ENCODE measurements at places on chromosomes 3 and 15.

DNA sequence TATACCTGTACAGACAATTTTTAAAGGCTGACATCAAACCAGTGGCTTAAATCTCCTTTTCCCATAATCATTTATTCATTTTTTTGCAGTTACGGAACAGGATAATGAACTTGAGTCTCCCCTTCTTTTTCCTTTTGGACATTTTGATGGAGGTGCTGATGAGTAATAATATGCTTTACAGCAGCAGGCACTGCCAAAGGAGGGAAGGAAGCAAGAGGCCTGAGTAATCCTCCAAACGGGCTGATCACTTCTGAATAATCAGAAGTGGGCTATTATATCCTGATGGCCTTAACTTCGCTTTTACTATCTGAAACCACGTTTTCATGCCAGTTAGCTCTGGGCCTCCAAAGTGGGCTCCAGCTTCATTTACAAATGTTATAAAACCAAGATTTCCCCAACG is 527.2 kb downstream of the FOXP1 start:
- no peak for DNase-seq

- DNase-seq, result no peak
These were observed 106.5 kb downstream of the THRB start for GRCh38 chr3:24388159-24388558.

GRCh38 chr3:113602256-113602655 is 69.9 kb downstream of the SIDT1 start:
- no peak for DNase-seq

DNA sequence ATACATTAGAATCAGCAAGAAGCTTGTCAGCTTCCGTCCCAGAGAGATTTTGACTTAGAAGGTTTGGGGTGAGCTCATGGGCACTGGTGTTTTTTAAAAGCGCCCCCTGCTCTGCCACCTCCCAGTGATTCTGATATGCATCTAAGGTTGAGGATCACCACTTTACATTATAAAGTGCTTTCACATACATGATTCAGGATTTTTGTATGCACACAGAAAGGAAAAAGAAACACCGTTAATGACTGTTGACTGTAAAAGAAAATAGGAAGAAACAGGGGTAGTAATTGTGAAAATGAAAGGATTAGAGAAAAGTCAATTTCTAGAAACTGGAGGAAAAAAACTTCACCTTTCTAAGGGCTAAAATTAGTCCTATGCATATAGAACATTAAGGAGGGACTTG is 104.9 kb upstream of the ZBED2 start:
- DNase-seq, result no peak

DNA sequence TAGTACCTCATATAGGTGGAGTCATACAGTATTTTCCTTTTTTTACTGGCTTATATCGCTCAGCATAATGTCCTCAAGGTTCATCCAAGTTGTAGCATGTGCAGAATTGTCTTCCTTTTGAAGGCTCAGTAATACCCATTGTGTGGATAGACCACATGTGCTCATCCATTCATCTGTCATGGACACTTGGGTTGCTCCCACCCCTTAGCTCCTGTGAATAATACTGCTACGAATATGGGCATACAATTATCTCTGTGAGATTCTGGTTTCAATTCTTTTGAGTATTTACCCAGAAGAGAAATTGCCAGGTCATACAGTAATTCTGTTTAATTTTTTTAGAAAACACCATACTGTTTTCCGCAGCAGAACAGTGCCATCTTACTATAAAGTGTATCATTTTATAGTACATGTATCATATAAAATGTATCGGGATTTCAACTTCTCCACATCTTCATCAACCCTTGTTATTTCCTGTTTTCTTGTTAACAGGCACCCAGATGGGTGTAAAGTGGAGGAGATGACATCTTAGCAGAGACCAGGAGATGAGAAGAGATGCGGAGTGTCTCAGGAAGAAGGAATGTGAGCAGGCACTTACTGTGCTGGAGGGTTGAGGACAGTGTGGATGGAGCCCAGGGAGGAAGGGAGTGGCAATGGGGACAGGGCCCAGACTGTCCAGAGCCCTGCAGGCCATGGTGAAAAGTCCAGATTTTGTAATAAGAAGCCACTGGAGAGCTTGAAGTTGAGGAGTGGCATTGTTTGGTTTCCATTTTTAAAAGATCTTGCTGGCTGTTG is 27.0 kb upstream of the PRR23E start:
- no peak for DNase-seq

- DNase-seq, result no peak
These were observed 283.1 kb upstream of the STAC start for GRCh38 chr3:36097209-36097608.

DNA sequence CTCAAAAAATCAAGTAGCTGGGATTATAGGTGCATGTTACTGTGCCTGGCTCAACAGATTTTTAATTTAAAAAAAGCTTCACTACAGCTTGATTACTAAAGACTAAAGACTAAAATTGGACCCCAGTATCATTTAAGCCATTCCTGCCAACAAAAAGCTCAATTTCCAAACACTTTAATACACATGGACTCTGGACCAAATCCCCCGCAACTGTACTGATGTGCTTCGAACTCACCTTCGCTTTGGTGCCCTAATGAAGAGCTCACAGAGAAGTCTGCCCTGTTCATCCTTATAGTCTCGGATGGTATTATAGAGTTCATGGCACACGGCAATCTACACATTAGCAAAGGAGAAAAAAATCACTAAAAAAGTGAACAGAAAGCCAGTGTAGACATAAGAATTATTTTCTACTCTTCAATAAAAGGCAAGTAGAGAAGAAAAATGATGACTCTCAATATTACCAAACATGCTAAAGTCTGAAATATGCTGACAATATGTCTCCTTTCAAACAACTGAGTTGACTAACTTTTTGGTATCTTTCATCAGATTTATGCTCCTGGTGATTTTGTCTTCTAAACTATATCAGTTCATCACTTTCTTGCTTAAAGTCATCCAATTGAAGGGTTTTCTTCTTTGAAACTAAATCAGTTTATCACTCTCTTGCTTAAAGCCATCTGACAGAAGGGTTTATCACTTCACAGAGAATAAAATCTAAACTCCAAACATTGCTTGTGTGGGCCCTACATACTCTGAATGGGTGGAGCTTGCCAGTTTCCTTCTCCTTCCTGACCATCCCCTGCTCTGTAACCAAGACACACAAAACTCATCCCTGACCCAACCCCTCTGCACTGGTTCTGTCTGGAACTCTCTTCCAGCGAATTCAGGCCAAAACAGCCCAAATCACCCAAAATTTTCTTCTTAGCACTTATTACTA is 7.2 kb downstream of the PBRM1 start:
- DNase-seq, result no peak

- DNase-seq, result no peak
These were observed 1.5 kb downstream of the FSTL1 start for GRCh38 chr3:120449251-120449650.

GRCh38 chr15:63264688-63265293 is 12.6 kb upstream of the APH1B start:
- no peak for DNase-seq

- no peak for DNase-seq
These were observed 755.3 kb downstream of the ROBO1 start for GRCh38 chr3:79012530-79012913.

- DNase-seq, result no peak
These were observed 512.3 kb upstream of the MDFIC2 start for GRCh38 chr3:70824773-70825172.

GRCh38 chr15:100297812-100298211 is 44.0 kb downstream of the ADAMTS17 start:
- DNase-seq, result no peak
